Uterus (tissue), 4 donors: ENCODE measurements at places on chromosomes 2 and 18. TPM values are rescaled to one million over a fixed set of nuclear protein-coding genes. Genes with fewer than 3 reads are reported as not detected.

Gene COL4A3
- 7.6 TPM for total RNA-seq

Gene SYT4
- 1.9 TPM for total RNA-seq

Gene VIT
- total RNA-seq: 3.9 TPM

Gene GPAT2
- not detected for total RNA-seq

Gene NT5DC4
- total RNA-seq: not detected

Gene LRRTM1
- total RNA-seq: 10.4 TPM

Gene VAMP5
- 197 TPM for total RNA-seq

Gene MGAT5
- 53.2 TPM for total RNA-seq

Gene TMEM247
- not detected for total RNA-seq

Gene HRH4
- 0.12 TPM for total RNA-seq

Gene CXCR4
- 32.4 TPM for total RNA-seq

Gene THAP4
- 23.3 TPM for total RNA-seq

Gene TRIM54
- 0.28 TPM for total RNA-seq

Gene RTP5
- not detected for total RNA-seq

Gene DSG1
- not detected for total RNA-seq

Gene EPHA4
- total RNA-seq: 78.9 TPM

Gene GLB1L
- total RNA-seq: 12.0 TPM

Gene ITPRIPL1
- total RNA-seq: 1.5 TPM

Gene MLPH
- 3.2 TPM for total RNA-seq

Gene DNAJC5G
- 3.9 TPM for total RNA-seq

Gene FIGN
- 1.8 TPM for total RNA-seq

Gene WNT6
- total RNA-seq: 2.1 TPM

Gene DNER
- total RNA-seq: 1.9 TPM

Gene BABAM2
- 33.8 TPM for total RNA-seq

Gene SERPINB5
- total RNA-seq: not detected

Gene TEX261
- 10.2 TPM for total RNA-seq

Gene GULP1
- 104 TPM for total RNA-seq

Gene LHCGR
- total RNA-seq: not detected

Gene CYRIA
- 29.6 TPM for total RNA-seq

Gene KANSL1L
- total RNA-seq: 56.9 TPM

Gene UGT1A4
- not detected for total RNA-seq

Gene TUBA3E
- total RNA-seq: not detected

Gene CASP10
- 21.6 TPM for total RNA-seq

Gene PPP1R1C
- total RNA-seq: not detected

Gene ALPP
- not detected for total RNA-seq

Gene PLA2R1
- 24.5 TPM for total RNA-seq

Gene ANKRD62
- total RNA-seq: 0.18 TPM

Gene CABYR
- not detected for total RNA-seq

Gene STPG4
- total RNA-seq: 1.0 TPM

Gene NLRC4
- 0.61 TPM for total RNA-seq

Gene HDLBP
- 226 TPM for total RNA-seq
